Cerebellar nuclear complex (tissue), 1 donor: ENCODE measurements at places on chromosomes 13 and 19.

GRCh38 chr19:3687774-3688706, 12.2 kb downstream of the PIP5K1C start:
- no peak for DNase-seq

- no peak for DNase-seq
These were observed 486.1 kb downstream of the UQCRFS1 start for GRCh38 chr19:28726533-28727479.

- no peak for DNase-seq
These were observed 170.6 kb downstream of the KCTD12 start for GRCh38 chr13:76715621-76716020.

DNA sequence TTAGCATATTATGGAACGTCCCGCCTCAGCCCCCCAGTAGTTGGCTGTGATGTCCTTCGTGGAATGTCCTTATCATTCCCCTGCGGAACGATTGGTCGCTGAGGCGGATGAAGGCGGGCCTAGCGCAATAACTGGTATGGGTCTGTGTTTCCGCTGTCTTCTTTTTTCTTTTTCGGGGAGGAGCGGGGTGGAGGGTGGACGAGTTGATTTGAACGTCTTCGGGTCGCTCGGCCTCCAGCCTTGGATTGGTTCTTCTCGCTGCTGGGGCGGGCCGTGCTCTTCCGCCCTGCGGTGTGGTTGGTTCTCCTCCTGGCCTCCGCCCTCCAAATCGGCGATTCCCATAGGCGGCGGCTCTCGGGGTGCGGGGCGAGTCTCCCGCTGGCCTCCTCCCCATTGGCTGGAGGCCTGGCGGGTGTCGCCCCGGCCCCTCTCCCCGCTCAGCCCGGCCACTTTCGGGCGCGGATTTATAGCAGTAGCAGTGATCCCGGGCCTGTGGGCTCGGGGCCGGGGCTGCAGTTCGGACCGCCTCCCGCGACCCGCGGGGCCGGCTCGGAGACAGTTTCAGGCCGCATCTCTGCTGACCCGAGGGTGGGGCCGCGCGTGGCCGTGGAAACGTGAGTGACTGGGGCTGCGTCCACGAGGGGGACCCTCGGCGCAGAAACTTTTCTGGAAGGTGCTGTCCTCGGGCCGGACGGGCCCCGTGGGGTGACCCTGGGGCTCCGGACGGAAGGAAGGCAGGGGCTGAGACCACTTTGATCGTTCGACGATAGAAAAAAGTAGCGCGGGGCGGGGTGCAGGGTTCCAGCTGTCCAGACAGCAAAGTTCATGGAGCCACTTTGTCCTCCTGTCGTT, 2.1 kb downstream of the ING1 start:
- peak; percentile 99 for DNase-seq

- no peak for DNase-seq
These were observed 74.9 kb upstream of the SPATA13 start for GRCh38 chr13:24085662-24086061.
